Kidney epithelial cell (primary cell): ENCODE measurements at places on chromosomes 7 and 10.

DNA sequence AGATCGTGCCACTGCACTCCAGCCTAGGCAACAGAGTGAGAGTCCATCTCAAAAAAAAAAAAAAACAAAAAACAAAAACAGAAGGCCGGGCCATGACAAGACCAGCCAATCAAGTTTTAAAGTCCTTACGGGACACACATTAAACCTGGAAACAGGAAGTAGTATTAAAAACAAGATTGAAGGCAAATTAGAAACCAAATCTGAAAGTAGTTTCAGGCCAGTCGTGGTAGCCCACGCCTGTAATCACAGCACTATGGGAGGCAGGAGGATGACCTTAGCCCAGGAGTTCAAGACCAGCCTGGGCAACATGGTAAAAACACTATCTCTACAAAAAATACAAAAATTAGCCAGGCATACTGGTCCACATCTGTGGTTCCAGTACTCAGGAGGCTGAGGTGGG lies 18.1 kb downstream of the PSAP start:
- no peak for DNase-seq

GRCh38 chr10:14917827-14918226 lies 36.1 kb downstream of the DCLRE1C start:
- no peak for DNase-seq

GRCh38 chr7:11181590-11181989 lies 207.9 kb downstream of the PHF14 start:
- no peak for DNase-seq

- DNase-seq: no peak
Observed at GRCh38 chr7:44279286-44279685, 46.1 kb downstream of the CAMK2B start.

DNA sequence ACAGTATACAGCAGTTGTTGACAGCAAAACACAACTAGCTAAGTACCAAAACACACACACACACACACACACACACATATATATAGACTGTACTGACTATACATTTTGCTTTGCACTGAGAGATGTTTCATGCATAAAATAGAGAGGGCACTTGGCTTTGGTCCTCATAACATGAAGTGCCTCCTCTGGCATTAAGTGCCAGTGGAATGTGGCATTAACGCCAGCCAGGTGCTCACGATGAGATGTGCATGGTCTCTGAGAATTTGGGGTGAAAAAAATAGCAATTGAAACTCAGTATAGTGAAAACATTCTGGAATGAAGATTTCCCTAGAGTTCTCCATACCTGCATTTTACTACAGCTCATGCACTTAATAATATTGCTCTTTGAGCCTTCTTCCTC lies 70.0 kb upstream of the INSYN2A start:
- no peak for DNase-seq

GRCh38 chr10:5442990-5443370 lies 30.6 kb downstream of the NET1 start:
- no peak for DNase-seq

DNA sequence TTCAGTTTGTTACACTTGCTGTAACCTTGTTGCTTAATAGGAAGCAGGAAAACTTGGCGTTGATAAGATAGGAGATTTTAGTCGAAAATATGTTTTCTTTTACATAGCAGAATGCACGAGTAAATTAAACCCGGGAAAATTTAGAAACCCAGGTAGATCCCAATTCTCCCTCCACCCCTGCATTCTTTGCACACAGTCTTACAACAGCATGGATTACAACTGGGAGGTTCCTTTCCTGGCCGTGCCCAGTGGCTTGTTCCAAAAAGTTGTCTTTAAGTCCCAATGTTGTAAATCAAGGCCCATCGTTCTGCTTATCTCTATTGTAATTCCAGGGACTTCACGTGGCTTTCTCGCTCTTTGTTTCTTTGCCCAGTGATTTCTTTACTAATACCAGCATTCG lies 1.1 kb upstream of the DPY19L1 start:
- no peak for DNase-seq

DNA sequence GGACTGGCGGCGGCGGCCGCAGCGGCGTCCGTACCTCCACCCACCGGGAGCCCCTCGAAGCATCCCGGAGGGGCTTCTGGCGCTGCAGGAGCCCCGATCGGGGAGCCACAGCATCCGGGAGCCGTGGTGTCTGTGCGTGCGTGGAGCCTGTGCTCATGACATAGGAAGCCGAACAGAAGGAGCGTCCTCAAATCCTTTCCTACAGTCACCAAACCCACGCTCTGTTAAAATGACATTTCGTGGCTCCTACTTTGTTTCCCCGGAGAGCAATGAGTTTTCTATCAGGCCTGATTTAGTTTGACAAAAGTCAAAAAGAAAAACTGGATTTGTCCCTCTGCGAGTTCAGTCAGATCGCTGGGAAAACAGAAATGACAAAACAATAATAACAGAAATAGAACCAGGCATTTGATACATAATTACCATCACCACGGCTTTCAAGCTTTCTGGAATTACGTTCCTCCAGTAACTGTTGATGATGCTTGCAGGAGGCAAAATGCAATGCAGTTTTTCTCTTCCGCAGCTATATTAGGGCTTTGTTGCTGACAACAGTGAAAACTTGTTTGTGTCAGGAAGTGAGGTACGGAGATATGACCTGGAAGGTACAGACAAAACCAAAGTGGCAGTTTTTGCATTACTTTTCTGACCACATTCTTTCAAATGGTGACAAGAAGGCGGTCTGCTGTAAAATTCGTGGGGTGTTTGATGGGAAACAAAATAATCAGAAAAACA lies 219.3 kb upstream of the MKLN1 start:
- no peak for DNase-seq

GRCh38 chr10:101968940-101969321 lies 87.0 kb downstream of the ARMH3 start:
- no peak for DNase-seq

- DNase-seq: no peak
Observed at GRCh38 chr7:23208316-23208715, 26.5 kb downstream of the NUP42 start.

DNA sequence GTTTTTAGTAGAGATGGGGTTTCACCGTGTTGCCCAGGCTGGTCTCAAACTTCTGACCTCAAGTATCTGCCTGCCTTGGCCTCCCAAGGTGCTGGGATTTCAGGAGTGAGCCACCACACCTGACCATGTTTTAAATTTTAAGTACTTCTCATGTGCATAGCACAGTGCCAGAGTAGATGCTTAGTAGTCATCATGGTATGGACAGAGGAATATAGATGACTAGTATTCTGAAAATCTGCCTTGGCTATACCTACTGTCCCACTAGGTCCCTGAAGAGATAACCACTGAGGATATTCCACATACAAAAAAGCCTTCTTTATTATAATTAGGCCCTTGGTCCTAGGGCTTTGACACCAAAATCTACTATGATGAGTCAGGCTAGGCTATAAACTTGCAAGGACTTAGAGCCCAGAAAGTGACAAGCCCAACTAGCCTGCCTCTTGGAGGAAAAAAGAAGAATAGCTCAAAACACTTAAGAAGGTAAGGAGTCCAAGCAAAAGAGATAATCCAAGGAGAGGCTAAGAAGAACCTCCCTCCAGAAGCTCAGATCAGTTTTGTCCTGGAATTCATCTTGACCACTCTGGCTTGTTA lies 34.0 kb downstream of the LUC7L2 start:
- DNase-seq: no peak

- no peak for DNase-seq
Observed at GRCh38 chr7:1811850-1812508, 141.9 kb downstream of the ELFN1 start.

DNA sequence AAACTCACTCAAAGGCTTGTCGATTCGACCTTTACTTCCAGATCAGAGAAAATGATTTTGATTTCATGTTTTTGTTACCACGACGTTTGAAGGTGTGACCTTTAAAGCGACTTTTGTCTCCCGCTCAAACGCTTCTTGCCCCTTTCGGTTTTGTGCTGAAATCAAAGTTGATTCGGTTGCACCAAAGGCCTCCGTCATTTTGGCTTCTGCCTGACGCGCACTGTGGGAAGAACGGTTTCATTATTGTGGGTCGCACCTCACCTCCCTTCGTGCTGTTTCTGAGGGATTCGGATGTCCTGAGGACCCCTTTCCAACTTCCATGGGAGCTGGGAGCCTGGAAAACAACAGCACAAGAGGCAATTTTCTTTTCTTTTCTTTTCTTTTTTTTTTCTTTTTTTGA lies 176.9 kb downstream of the DNAJB6 start:
- no peak for DNase-seq

GRCh38 chr7:12705878-12706277 lies 18.4 kb downstream of the ARL4A start:
- DNase-seq: no peak

DNA sequence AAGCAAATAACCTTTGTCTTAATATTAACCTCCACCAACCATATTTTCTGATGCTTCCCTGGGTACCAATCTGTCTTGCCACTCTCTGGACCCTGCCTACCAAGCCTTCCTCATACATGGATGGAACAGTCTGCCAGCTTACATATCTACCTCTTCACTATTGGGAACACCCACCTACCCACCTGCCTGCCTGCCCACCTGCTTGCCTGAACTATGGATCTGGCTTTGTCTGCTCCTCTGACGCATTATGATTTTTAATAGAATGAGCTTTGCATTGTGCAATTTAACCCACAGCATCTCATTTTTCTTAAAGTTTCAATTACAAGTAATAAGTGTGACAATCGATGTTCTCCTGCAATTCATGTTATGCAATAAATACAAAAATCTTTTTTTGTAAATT lies 137.9 kb upstream of the LSM8 start:
- DNase-seq: no peak

- DNase-seq: no peak
Observed at GRCh38 chr7:20510573-20510900, 104.9 kb upstream of the ABCB5 start.

DNA sequence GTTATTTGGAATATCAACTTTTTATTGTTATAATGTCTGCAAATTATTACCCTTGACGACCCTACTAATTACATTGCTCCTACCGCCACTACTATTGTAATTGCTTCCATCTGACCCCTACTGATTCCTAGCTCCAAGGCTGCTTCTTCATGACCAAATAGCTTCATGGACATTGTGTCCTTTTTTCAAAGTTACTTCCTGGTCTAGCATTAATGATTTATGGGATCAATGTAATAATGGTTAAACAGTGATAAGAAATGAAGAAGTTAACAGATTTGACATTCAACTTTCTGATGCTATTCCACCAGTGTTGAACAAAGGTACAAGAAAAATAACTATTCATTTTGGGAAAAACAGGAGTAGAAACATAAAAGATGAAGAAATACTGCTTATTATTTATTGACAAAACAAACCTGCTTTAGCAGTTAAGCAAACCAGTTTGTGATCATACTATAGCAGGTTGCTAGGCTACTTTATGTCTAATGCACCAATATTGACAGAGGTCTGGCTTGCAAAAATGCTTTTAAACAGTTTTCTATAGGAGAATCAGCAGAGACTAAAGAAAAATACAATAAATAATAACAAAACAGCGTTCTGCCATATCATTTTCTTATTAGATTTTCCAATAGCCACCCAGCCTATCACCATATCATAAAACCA lies 125.8 kb downstream of the PCLO start:
- DNase-seq: no peak

GRCh38 chr7:18702071-18702829 lies 206.7 kb downstream of the HDAC9 start:
- DNase-seq: no peak

GRCh38 chr10:12841826-12842225 lies 159.7 kb downstream of the CCDC3 start:
- no peak for DNase-seq

DNA sequence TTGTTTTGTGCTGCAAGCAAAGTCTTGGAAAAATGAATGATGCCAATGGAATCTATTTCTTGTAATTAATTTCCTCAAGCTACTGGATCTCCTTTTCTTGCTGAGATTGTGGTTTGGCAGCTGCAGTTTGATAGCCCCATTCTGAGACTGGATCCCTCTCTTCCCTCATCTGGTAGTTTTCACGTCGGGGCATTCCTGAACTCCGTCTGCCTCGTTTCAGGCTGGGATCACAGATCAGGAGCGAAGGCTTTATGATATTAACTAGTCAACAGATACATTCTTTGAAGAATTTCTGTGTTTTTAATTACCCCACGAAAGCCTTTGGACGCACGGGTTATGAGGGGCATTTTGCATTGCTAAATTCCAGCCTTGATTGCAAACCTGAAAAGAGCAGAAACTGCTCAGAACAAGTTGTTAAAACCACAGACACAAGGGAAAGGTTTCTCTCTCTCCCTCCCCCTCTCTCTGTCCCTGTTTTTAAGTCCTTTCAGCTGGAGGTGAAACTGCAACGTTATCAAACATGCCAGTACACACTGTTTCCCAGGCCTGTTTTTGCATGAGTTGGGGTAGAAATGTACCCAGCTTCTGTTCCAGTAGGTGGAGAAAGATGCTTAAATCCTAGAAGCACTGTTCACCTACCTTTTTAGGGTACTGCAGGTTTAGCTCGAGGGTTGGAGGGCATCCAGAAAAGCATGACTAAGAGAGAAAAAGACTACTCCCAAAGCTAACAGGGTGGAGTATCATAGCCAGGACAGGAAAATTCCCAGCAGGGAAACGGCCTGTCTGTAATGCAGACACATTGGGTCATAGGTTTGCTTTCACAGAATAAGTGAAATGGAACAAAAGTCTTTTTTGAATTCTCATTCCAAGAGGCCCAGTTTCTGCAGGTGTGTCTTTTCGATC lies 124.3 kb downstream of the CUX1 start:
- peak; percentile 58 for DNase-seq

DNA sequence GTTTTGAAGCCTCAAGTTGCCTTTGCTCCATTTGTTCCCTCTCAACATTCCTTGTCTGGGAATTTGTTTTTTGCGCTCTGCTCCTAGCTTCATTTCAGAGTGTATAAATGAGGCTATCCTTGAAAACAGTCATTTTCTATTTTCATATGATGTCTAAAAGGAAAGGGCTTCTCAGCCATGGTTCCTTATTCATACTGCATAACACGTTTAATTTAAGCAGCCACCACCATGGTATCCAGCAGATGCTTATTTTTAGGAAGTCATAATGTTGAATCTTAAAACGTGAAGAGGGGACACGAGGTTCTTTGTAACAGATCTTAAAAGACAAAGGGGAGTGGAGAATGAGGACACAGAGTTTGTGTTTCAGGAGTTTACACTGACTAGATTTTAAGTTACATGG lies 14.5 kb downstream of the POU6F2 start:
- no peak for DNase-seq

DNA sequence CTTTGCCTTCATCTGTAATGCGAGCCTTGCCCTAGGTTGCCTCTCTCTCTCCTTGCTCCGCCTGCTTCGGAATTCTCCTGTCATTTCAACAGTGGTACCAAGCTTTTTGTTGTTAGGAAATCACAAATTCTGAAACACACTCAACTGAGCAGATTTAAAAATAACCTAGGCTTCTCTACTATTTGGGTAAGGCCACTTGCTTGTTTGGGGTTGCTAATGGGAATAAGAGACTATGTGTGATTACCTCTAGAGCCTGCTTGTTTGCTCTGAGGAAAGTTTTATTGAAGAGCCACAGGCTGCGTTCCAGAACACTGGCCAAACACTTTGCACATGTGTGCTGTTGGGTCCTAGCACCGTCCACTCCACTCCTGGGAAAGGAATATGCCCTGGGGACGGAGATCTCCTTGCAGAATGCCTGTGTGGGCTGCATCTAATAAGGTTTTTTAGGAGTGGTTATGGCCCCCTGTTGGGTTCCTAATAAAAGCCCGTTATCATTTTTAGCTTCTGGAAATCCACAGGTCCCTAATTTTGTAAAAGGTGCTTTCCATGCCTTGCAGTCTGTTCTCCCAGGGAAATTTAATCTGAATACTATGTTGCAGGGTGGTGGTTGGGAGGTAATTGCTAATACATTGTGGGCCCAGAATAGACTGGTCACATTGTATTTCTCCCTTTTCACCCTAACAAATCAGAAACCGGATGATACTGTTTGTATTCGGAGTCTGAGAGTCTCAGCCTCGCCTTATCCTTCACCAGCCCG lies 68.7 kb upstream of the KLF6 start:
- DNase-seq: peak; percentile 72

GRCh38 chr10:117271427-117271826 lies 30.5 kb downstream of the SLC18A2 start:
- peak; percentile 18 for DNase-seq
